AG09319 (cell line): ENCODE measurements at places on chromosomes 13 and 19.

DNA sequence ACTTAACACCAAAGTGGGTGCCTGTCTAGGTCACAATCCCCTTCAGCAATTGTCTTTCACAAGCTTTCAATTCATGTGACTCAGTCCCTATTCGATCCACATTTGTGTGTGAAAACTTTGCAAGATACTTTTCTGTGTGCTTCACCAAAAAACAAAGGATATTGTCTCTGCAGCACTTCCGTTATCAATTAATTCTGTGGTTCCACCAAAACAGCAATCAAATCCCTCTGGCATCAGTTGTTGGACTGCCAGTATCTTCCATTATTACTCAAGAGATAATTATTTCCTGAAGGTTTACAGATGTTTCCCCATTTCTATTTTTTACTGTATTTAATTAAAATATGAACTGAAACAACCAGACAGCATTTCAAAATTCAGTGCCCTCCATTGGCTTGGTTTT lies 481.4 kb downstream of the SUCLA2 start:
- no peak for DNase-seq

GRCh38 chr13:59126474-59126873 lies 1037.3 kb downstream of the DIAPH3 start:
- DNase-seq = no peak

DNA sequence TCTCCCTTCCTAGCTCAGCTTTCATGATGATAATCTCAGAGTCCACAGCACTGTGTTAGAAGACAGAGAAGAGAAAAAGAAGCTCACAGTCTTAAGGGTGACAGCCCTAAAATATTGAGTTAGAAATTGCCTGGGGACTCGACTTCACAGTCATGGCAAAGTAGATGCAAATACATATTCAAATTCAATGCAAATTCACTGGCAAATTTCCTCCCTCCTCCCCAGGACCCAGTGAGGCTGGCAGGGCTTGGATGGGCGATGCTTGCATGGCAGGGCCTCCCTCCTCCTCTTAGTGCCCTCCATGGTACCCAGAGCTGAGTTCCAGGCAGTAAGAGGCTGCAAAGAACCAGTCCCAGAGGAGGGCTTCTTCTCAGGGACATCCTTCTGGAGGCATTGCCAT lies 115.6 kb upstream of the UQCRFS1 start:
- DNase-seq = no peak

GRCh38 chr13:97979051-97979450 lies 25.6 kb downstream of the IPO5 start:
- no peak for DNase-seq

DNA sequence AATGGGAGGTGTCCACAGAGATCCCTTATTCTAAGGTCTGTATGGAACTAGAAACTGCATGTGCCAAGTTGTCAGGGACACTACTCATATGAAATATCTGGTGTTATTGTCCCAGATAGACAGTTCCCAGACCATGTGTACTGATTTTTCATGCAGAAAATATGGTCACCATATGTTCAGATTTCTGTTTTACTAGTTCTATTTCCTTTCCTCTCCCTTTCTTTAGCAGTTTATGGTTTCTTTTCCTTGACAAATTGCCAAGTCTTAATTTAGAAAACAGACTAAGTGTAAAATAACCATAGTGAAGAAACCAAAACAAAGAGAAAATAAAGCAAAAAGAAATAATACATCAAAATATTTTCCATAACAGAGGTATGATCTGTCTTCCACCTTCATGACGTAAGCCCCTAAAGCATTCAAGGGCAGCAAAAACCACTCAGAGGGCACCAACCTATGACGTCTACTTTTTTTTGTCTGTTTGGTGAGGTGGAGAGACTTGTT lies 248.5 kb downstream of the KCTD12 start:
- no peak for DNase-seq

DNA sequence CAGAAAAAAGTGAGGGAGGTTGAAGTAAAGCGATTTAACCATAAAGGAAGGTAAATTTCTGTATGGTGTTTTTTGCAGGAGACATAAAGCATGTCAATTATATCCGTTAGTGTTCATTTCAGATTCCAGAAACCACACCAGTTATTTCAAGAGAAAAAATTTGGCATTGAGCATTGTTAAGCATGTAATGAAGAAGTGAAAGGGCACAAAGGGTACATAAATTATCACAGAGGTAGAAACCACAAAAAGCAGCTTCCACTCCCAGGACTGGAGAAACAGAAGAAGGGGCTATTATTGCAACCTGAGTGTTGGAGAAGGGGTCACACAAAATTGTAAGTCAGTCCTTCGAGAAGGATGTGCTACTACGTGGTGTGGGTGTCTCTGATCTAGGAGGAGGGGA lies 72.2 kb upstream of the DACH1 start:
- DNase-seq = no peak

- DNase-seq = no peak
These were observed 9.3 kb upstream of the CALM3 start for GRCh38 chr19:46591870-46592269.

DNA sequence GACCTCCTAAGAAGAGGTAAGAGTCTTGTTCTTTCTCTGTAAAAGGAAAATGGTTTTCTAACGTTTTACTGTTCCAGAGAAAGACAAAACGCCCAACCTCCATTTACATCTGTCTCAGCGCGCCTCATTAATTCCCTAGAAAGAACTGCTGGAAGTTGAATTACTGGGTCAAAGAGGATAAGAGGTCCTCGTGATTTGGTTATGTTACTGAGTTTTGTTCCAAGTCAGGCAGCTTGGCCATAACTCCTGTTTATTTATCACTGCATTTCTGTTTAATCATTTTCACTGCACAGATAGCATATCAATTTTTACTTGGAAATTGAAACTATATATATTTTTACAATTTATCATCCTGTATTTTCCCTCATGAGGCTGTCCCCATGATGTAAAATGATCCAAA lies 112.9 kb upstream of the PEG3 start:
- no peak for DNase-seq

- DNase-seq = no peak
These were observed 45.2 kb downstream of the GPR180 start for GRCh38 chr13:94646904-94647303.
